Fibroblast of skin of right biceps (primary cell): ENCODE measurements at places on chromosomes 11 and 22.

GRCh38 chr11:85746670-85747069 is 60.7 kb upstream of the CCDC89 start:
- no peak for DNase-seq

- no peak for DNase-seq
Observed at GRCh38 chr11:115420505-115420904, 83.7 kb downstream of the CADM1 start.

- DNase-seq = no peak
Observed at GRCh38 chr11:120058931-120059330, 79.0 kb downstream of the TRIM29 start.

DNA sequence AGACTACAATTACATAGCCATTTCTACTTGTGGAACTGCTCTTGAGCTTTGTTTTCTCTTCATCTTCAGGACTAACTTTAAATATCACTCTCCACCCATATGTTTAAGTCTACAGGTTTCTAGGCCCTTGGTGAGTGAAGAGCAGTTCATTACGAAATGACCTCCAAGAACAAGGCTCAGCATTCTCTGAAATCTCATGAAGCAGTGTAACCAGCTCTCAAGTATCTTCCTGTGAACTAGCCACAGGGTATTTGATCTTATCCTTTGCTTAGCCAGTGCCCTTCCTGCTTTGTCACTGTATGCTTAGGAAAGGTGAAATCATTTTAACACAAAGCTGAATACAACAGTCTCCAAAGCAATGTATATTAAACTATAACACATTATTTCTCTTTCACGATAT is 20.4 kb upstream of the LYVE1 start:
- DNase-seq = no peak

DNA sequence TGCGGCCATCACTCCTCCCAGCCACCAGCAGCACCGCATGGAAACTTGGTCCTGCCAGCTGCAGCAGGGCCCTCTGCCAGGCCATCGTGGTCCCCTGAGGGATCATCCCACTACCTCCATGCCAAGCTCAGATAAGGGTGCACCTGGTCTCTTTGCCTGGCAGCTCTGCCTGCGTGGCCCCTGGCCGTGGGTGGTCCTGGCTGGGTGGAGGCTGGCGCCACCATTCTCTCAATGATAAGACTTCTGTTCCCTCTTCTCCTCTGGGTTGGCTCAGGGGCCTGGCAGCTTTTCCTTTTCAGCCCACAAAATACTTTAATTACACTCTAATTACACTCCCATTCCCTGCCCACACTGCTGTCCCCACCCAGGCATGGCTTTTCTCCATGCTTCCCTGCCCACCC is 26.8 kb upstream of the TSKU start:
- DNase-seq = no peak

- no peak for DNase-seq
Observed at GRCh38 chr11:120569861-120570260, 58.3 kb downstream of the GRIK4 start.

DNA sequence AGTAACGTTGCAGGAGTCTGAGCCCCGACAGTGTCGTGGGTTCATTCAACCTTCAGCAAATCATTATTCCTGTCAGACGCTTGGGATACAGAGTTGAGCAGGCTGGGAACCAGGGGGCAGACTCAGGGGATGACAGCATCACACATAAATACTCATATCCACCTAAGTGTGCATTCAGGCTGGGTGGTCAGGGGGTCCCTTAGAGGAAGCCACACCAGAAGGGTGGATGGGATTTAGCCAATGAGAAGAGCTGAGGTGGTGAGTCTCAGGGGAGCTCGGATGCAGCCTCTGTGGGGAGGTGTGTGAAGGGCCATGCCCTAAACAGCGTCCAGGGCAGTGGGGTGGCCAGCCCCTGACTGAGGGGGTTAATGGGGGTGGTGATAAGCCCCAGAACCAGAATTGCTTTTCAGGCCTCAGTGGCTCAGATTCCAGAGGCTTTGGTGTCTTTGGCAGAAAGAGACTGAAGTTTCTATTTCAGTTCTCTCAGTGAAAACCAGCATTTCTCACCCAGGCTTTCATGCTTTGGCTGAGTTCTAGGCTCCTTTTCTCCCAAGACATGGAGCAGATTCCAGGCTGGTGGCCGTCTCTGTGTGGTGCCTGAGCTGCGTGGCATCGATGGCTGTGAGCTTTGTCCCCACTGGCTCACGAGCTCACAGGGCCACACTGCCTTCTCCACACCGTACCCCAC is 83.9 kb upstream of the CLDN5 start:
- no peak for DNase-seq

- no peak for DNase-seq
Observed at GRCh38 chr22:44172370-44173108, 8.2 kb upstream of the PARVG start.

DNA sequence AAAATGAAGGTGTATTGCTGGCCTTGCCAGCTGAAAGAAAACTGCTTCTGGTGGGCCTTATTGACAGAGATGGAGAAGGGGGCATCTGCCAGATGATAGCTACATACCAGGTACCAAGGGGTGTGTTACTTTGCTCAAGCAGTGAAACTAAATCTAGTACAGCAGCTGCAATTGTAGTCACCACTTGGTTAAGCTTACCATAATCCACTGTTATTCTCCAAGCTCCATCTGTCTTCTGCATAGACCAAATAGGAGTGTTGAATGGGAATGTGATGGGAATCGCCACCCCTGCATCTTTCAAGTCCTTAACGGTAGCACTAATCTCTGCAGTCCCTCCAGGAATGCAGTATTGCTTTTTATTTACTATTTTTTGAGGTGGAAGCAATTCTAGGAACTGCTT is 45.8 kb upstream of the LIN7C start:
- DNase-seq = no peak

GRCh38 chr11:134524896-134525845 is 113.1 kb upstream of the B3GAT1 start:
- DNase-seq = no peak

- DNase-seq = no peak
Observed at GRCh38 chr11:94746721-94747120, 21.4 kb upstream of the AMOTL1 start.

- no peak for DNase-seq
Observed at GRCh38 chr11:34219941-34220370, 114.5 kb downstream of the NAT10 start.
